ENCODE measurements at places on chromosomes 5 and 9.

- DNase-seq, result no peak
Measured at GRCh38 chr9:33843312-33843961, 26.5 kb downstream of the UBE2R2 start.

- no peak for DNase-seq
Measured at GRCh38 chr9:114574438-114574837, 13.1 kb upstream of the ATP6V1G1 start.

- no peak for DNase-seq
Measured at GRCh38 chr5:170204202-170204601, 28.6 kb upstream of the C5orf58 start.

DNA sequence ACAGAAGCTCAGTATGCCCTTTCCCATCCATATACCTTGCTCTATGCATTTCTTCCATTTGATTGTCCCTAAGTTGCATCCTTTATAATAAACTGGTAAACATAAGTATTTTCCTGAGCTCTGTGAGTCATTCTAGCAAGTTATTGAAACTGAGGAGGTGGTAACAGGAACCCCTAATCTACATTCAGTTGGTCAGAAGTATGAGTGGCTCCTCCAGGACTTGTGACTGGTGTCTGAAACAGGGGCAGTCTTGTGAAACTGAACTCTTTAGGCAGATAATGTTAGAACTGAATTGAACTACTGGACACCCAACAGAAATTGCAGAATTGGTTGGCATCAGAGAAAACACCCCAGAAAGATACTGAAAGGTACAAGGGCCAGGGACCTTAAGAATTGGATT lies 133.1 kb upstream of the POU5F2 start:
- no peak for DNase-seq

- no peak for DNase-seq
Measured at GRCh38 chr9:96333958-96334357, 32.0 kb upstream of the HSD17B3 start.

DNA sequence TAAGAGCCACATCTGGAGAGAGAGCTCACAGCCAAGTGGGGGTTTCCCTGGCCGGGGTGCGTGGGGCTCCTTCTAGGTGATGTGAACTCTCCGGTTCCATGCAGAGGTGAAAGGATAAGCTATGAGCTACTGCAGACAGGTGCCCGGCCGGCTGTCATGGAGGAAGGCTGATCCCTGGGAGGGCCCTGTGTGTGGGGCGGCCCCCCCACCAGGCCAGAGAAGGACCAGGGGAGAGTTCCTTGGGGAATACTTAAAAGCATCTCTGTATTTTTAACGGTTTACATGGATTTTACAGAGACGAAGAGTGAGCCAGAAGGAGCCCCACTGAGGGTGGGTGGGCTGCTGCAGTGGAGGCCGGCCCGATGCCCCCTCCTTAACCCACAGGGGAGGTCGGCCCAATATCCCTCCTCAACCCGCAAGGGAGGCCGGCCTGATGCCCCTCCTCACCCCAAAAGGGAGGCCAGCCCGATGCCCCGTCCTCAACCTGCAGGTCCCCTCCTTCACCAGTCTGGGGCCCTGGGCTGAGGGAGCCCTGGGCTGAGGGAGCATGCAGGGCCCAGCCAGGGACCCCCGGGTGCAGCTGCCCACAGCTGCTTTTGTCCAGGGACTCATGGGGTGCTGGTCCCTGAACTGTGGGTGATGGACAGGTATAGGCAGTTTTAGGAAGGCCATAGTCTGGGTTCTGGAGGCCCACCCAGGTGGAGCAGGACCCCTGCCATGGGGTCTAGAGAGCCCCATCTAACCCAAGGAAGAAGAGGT lies 31.9 kb downstream of the MRPL36 start:
- DNase-seq, result no peak

DNA sequence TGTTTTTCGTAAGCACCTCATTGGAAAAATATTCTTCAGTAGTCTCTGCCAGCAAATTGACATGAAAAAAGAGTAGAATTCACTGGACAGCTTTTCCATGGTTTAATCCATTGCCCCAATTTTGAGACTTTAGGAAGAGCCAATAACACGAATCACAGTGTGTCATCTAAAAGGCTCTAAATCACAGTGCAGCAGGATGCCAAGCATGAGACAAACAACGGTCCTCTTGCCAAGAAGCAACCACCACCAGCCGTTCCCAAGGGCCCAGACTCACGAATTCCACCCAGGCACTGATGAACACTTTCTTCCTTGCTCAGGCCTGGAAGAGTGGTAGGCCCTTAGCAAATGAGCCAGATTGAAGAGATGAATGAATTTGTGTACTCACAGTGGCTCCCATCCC lies 18.3 kb upstream of the IRX4 start:
- DNase-seq, result no peak

GRCh38 chr5:59500014-59500413 lies 393.5 kb downstream of the PDE4D start:
- no peak for DNase-seq

GRCh38 chr9:122949696-122950095 lies 8.9 kb downstream of the RABGAP1 start:
- DNase-seq, result no peak

DNA sequence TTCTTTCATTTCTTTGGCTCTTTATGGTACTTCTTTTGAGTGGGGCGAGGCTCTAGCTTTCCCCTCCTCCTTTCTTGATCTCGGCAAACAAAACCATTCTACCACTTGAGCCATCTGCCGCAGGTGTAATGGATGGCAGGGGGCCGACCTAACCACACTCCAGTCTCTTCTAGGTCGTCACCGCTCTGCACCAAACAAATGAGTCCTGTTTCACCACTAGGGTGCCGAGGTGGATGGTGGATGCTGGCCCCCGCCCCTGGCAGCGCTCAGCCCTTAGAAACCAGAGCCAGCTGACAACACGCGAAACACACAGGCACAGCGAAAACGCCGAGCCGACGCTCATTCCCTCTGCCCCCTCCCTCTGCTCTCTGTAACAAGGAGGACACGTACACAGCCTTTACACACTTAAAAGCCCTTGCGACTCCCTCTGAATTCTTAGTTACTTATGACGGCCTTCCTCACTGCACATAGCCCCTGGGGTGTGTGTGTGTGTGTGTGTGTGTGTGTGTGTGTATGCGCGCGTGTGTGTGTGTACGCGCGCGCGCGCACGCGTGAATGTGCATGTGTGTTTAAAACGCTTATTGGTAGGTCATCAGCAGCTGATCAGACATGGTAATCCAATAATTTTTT lies 199.4 kb downstream of the MEF2C start:
- DNase-seq, result no peak

GRCh38 chr5:143913008-143913752 lies 101.2 kb downstream of the HMHB1 start:
- DNase-seq, result no peak

DNA sequence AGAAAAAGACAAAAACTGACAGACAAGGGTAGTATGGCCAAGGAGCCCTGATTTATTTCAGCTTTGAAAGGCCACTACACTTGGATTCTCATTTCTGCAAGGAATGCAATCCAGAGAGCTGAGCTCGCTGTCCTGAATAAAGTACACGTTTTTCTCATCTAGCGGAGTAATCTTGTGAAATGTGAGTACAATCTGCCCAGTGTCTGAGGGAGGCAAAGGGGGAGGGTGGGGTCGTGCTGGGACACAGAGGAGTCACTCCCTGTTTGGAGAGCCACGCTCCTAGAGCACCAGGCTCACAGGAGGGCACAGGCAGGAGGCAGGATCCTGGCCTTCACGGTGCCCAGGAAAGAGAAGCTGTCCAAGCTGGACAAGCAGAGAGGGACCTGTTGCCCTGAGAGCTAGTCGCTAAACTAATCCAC lies 51.0 kb upstream of the IFNK start:
- no peak for DNase-seq

DNA sequence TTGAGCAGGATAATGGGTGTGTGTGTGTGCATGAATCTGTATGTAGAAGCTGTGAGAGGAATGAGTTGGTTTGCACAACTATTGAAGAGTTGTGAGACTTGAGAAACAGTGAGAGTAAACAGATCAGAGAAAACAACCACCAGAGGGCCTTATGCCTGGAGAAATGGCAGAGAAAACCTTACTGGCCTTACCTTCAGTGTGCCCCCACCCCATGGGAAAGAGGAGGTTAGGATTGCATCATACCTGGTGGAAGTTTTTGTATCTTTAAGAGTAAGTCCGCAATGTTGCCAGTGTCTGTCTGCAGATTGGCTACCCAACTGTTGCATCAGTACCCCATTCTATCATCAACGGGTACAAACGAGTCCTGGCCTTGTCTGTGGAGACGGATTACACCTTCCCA lies 1909.4 kb upstream of the WWC1 start:
- DNase-seq, result no peak

DNA sequence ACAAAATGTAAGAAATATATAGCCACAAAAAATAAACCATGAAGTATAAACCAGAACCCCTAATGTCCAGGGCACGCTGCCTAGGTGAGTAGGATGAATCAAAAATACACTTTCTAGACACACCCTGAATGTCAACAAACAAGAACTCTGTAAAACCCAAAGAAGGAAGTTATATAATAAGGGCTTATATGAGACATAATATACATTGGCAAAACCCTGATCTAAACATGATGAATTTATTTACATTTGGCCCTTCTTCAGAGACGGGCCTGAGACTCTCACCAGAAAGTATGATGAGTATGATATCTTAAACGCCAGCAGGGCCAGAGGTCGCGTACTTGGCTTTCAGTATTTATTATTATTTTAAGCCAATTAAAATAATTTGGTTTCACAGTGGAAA lies 125.1 kb upstream of the FST start:
- DNase-seq, result no peak
